C1 segment of cervical spinal cord (tissue), 14 donors: ENCODE measurements at places on chromosomes 6 and 20.
A peak's percentile ranks its signal among the peaks of the same experiment; 100 is the strongest.

DNA sequence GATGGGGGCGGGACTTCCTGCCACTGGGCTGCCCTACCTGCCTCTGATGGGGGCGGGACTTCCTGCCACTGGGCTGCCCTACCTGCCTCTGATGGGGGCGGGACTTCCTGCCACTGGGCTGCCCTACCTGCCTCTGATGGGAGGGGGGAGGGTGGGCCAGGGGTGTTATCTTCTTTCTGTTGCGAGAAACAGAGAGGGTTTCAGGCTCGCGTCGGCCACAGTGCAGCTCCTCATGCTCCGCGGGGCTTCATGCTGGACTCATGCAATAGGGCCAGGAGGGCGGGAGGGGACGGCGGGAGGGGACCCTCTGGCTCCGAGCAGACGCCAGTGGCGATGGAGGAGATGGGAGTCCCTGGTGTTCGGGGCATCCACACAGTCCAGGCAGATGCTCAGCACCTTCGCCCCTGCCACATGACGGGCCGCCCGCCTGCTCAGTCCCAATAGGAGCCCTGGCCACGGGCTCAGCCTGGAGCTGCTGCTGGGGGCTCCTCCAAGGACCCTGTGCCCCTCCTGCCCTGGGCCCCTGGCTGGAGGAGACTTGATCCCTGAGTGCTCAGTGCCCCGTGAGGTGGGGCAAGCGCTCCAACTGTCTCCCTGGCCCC, 48.8 kb upstream of the CHRNA4 start:
- DNase-seq, result no peak

- DNase-seq, result no peak
Measured at GRCh38 chr6:170206851-170207431, 83.9 kb downstream of the DLL1 start.

DNA sequence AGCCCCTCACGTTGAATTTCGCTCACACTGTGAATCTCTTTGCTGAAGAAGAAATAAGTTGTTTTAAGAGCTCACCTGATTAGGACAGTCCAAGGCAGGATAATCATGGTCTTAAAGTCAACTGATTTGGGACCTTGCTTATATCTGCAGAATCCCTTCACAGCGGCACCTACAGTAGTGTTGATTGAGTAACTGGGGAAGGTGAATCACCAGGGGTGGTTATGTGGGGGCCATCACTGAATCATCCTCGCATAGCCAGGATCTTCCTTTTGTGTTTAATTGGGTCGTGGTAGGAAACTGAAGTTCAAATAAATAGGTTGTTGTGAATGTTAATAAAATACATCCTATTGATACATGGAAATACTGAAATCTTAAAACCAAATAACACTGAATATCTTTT, 20.2 kb upstream of the MICA start:
- no peak for DNase-seq

DNA sequence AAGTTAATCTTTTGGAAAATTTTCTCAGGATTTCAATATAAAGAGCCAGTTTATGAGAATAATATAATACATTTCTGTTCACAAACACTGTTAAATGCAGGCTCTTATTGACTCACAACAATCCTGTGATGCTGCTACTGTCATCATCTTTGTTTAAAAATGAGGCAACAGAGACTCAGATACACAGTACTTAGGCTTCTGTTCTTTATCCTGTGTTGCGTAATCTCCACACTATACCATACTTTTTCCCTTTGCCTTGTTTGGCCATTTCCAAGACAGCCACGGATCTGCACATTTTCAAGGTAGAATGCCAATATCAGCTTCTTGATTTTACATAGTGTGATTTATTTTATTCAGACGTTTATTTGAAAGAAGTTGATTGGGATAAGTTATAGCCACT, 699.0 kb upstream of the CITED2 start:
- no peak for DNase-seq

- no peak for DNase-seq
Measured at GRCh38 chr20:40956542-40957264, 71.9 kb upstream of the TOP1 start.

DNA sequence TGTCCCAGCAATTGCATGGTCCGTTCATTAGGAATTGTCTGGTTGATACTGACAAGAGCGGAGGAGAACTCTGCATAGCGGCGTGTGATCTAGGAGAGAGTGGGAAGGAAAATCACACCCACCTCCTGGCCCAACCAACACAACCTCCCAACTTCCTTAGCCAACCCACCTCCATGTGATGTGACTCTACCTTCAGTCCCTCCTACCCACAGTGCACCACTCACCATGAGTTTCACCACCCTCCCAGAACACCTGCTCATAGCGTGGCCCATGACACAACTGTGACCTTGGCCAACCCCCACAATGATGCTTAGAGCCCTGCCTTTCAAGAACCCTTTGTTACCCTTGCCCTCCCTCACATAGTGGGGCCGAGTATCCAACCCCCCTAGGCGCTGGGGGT, 7.7 kb downstream of the VPS52 start:
- no peak for DNase-seq

- peak; percentile 12 for DNase-seq
Measured at GRCh38 chr6:122730775-122731386, 48.6 kb upstream of the FABP7 start.

DNA sequence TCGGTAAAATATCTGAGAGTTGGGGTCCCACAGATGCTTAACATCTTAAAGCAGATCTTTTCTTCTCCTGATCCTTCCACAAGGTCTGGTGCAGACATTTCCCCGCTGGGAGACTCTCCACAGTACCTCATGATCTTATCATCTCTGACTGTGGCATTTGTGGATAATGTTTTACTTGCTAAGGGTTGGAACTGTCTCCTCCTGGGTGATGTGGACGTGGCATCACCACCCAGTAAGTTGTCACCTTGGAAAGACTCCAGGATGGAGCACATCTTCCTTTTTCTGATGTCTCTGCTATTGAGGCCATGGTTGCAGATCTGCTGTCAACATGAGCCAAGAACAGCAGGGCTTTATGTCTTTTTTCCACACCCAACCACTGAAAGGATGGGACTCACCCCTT, 42.0 kb upstream of the FANCE start:
- no peak for DNase-seq
